ENCODE measurements at places on chromosomes 13 and 19. TPM values are rescaled to one million over a fixed set of nuclear protein-coding genes. Genes with fewer than 3 reads are reported as not detected.

The SMIM24 gene
- not detected for total RNA-seq

The SHISA7 gene
- not detected for total RNA-seq

The PSG2 gene
- 1.4 TPM for total RNA-seq

The KPNA3 gene
- total RNA-seq = 57.2 TPM

The NPAS1 gene
- total RNA-seq = 12.8 TPM

The ADGRE1 gene
- total RNA-seq = not detected

The IFI30 gene
- 11.3 TPM for total RNA-seq

The PDX1 gene
- not detected for total RNA-seq

The SERP2 gene
- total RNA-seq = 2.0 TPM

The MAMSTR gene
- 3.1 TPM for total RNA-seq

The ZNF93 gene
- total RNA-seq = 4.1 TPM

The LGALS4 gene
- not detected for total RNA-seq

GRCh38 chr19:42553292-42554045 is 25.2 kb upstream of the CEACAM1 start:
- H3K27ac ChIP-seq = no peak overlapping the region
- H3K36me3 ChIP-seq = peaks cover 16% of the 10 kb centered on the region
- peak; percentile 79 for DNase-seq
- H3K4me1 ChIP-seq = no peaks in the 10 kb centered on the region

DNA sequence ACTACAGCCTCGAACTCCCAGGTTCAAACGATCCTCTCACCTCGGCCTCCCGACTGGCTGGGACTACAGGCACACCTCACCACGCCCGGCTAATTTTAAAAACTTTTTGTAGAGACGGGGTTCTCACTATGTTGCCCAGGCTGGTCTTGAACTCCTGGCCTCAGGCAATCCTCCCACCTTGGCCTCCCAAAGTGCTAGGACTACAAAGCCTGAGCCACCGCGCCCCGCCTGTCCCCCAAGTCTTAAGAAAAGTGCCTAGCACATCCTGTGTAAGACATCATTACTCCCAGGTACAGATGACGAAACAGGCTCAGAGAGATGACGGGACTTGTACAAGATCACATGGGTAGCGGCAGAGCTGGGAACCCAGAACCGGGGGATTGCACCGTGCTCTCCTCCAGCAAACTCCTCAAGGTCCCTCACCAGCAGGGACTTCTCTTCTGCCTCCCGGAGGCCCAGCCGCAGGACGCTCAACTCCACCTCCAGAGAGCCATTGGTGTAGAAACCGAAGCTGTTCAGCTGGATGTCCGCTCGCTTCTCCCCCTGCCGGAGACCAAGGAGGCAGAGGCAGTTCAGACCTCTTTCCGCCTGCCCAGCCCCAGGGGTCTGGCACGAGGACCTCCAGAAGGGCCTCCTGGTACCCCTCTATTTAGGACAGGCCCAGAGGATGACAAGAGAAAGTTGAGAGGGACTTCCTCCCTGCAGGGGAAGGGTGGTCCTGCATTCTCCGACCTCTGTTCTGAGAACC is 1.0 kb downstream of the GPR108 start:
- H3K4me3 ChIP-seq = peak overlapping the region; percentile 99
- peaks cover 7% of the 10 kb centered on the region for H3K36me3 ChIP-seq
- H3K27ac ChIP-seq = peak overlapping the region; percentile 85
- H3K27me3 ChIP-seq = no peaks in the 10 kb centered on the region

DNA sequence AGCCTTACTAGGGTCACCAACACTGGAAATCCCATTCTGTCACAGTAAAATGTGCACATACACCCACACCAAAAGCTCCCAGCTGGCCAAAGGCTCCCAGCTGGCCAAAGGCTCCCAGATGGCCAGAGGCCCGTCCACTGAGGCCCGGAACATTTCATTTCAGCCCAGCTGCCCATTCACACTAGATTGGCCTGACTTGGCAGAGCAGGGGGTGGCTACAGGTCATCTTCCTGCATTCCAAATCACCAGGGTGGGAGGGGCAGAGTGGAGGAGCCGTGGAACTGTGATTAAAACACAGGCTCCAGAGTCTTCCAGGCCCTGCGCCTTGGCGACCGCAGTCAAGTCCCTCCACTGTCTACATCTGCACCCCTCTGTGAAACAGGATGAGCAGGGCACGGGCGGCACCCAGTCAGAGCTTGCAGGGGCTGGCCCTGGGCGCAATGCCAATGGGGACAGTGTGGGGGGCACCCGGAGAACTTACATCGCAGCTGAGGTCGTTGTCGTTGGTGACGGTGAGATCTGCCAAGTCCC is 10.1 kb upstream of the PRKD2 start:
- DNase-seq = no peak
- H3K27me3 ChIP-seq = peaks cover 1% of the 10 kb centered on the region
- H3K36me3 ChIP-seq = peaks cover 22% of the 10 kb centered on the region

- peak overlapping the region; percentile 3 for H3K27ac ChIP-seq
- DNase-seq = peak; percentile 46
- H3K4me3 ChIP-seq = no peak overlapping the region
- H3K27me3 ChIP-seq = peaks cover 1% of the 10 kb centered on the region
- peaks cover 4% of the 10 kb centered on the region for H3K36me3 ChIP-seq
- H3K4me1 ChIP-seq = peaks cover 58% of the 10 kb centered on the region
Measured at GRCh38 chr13:34035676-34036325, 217.9 kb downstream of the RFC3 start.

- H3K27ac ChIP-seq = no peak overlapping the region
- no peak for DNase-seq
- H3K36me3 ChIP-seq = peaks cover 4% of the 10 kb centered on the region
Measured at GRCh38 chr19:7931221-7932061, 5.5 kb upstream of the CTXN1 start.

DNA sequence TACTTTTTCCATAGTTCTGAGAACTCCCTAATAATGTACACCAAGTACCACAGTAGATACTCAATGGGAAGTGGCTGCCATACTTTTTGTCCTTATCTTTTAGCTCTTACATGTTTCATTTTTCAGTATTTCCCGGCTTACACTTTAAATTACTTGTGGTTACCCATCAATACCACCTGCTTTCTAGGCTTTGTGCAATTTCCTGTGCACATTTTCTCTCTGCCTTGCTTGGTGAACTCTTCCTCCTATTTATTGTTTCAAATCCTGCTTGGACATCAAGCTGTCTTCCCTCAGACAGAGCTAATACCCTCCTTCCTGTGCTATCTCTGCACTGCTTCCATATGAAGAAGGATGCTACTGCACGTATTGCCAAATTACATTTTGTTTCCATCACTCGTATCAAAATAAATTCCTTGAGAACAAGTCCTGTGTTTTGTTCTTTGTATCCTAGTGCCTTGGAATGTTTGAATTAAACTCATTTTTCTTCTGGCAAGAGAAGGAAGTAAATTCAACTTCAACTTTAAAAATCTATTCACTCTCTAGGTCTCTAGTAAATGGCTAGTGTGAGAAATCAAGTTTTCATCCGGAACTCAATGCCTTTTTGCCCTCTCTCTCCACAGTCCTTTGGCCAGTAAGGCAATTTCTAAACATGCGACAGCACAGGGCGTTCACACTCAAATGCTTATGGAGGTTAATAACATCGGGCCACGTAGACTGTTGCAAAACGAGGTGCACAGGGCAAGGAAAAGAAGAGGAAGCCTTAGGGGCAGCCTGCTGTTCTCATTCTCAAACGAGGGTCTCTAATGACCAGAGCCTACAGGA is 5.6 kb downstream of the ZAR1L start:
- no peaks in the 10 kb centered on the region for H3K36me3 ChIP-seq
- H3K27me3 ChIP-seq = peaks cover 4% of the 10 kb centered on the region
- H3K4me1 ChIP-seq = peaks cover 16% of the 10 kb centered on the region
- H3K4me3 ChIP-seq = peak overlapping the region; percentile 52
- DNase-seq = no peak

DNA sequence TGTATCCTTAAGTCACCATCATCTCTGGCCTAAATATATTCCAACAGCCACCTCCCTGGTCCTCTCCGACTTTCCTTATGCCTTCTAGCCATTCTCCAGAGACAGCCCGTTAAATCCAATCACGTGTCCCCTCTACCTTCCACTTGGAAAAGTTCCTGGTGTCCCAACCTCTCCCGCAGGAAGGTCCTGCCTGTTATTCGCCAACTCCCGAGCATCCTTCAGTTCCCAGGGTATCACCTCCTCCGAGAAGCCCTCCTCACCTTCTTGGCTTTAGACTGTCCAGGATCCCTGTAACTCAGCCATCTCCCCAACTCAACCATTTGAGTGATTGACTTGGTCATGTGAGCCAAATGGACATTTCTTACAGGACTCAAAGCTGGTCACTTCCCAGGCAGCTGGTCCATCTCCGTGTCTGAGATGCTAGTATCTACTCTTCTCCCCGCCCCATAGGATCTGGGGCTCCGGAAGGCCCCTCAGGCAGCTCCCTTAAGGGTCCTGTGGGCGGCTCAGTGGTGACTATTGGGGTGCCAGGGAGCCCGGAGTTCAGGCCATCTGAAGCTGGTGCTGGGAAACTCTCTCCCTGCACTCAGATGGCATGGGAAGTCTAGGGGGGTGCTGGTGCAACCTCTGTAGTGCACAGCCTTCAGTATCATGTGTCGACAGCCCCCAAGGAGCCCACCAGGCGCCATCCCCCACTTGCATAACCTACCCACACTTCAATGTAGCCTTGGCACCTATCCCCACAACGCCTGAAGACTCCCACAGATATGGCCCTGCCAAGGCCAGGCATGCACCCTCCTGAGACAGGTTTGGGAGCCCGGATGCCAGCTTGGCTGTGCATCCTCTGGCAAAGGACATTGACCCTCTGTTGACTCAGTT is 27.9 kb upstream of the NANOS3 start:
- DNase-seq = no peak
- H3K4me1 ChIP-seq = peaks cover 70% of the 10 kb centered on the region
- peak overlapping the region; percentile 100 for H3K27ac ChIP-seq
- H3K36me3 ChIP-seq = no peaks in the 10 kb centered on the region

- H3K27me3 ChIP-seq = peaks cover 7% of the 10 kb centered on the region
- peaks cover 7% of the 10 kb centered on the region for H3K36me3 ChIP-seq
- peak; percentile 23 for DNase-seq
- H3K4me1 ChIP-seq = peaks cover 46% of the 10 kb centered on the region
- peak overlapping the region; percentile 18 for H3K4me3 ChIP-seq
Measured at GRCh38 chr13:44906713-44907112, 82.6 kb downstream of the NUFIP1 start.

DNA sequence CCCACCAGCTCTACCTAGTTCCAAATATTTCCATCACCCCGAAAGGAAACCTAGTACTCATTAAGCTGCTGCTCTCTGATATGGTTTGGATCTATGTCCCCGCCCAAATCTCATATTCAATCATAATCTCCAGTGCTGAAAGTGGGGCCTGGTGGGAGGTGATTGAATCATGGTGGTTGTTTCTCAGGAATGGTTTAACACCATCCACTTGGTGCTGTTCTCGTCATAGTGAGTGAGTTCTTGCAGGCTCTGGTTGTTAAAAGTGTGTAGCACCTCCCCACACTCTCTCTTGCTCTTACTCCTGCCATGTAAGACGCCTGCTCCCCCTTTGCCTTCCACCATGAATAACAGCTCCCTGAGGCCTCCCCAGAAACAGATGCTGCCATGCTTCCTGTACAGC is 43.4 kb upstream of the MED4 start:
- no peak for DNase-seq
- H3K27ac ChIP-seq = no peak overlapping the region
- peaks cover 24% of the 10 kb centered on the region for H3K27me3 ChIP-seq
- H3K4me1 ChIP-seq = no peaks in the 10 kb centered on the region
- no peak overlapping the region for H3K4me3 ChIP-seq

GRCh38 chr19:48994035-48994386 is 324 bp downstream of the RUVBL2 start:
- H3K36me3 ChIP-seq = peaks cover 24% of the 10 kb centered on the region
- H3K27ac ChIP-seq = peak overlapping the region; percentile 95
- peaks cover 38% of the 10 kb centered on the region for H3K4me1 ChIP-seq
- H3K4me3 ChIP-seq = peak overlapping the region; percentile 99
- no peak for DNase-seq

DNA sequence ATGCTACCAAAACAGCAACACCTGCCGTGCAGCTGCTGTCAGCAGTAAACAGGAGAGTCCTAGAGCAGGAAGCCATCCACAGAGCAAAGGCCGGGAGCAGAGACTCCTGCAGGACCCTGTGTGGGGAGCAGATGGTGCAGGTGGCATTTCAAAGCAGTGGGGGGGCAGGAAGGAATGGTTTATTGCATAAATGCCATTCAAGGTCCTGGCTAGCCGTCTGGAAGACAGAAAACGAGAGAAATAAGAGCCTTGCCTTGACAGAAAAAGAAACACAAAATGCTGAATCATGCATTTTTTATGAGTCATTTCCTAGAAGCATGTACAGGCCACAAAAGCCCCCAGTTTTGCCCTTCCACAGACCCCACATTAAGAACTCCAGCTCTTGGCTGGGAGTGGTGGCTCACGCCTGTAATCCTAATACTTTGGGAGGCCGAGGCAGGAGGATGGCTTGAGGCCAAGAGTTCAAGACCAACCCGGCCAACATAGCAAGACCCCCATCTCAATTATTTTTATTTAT is 5.4 kb downstream of the RSPH6A start:
- H3K36me3 ChIP-seq = peaks cover 12% of the 10 kb centered on the region
- H3K4me3 ChIP-seq = peak overlapping the region; percentile 40
- H3K27ac ChIP-seq = peak overlapping the region; percentile 89
- H3K27me3 ChIP-seq = peaks cover 3% of the 10 kb centered on the region
- peak; percentile 60 for DNase-seq
- H3K4me1 ChIP-seq = peaks cover 30% of the 10 kb centered on the region

DNA sequence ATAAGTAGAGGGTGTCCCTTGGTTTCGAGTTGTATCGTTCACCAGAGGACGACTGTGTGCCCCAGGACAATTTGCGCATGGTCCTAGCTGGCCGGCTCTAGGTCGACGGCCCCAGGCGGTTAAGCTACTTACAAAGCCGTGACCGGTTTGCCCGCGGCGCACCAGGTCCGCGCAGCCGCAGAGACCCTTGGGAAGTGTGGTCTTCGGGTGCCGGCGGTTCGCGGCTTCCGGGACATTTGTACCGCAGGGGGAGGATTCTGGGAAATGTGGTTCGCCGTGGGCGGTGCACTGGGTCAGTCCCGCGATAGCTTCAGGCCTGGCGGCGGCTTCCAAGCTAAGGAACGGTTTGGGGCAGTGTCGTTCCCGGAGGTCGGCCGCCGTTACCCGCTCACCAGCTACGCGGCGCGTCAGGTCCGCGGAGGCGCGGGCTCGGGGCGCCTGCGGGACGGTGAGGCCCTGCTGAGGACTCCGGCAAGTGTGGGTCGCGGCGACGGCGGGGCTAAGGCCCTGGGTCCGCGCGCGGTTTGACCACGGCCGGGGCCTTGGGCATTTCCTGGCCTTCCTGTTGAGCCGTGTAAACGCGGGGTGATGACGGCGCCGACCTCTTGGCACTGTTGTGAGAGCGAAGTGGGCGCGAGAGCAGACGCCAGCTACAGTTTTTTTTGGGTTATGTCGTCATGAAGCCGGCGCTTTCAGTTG is at the start of gene ZNF302:
Gene ZNF302, plus strand, starts transcription at position 293 of the 699 bp plus-strand sequence. CDS start 1,127 bp downstream, outside the sequence.
- H3K27ac ChIP-seq = peak within 1 kb of the TSS; percentile 99
- peak; percentile 96 for DNase-seq
- H3K4me1 ChIP-seq = peaks cover 31% of the 10 kb centered on the region
- peak within 1 kb of the TSS; percentile 98 for H3K4me3 ChIP-seq
- H3K36me3 ChIP-seq = peaks cover 59% of the 10 kb centered on the region

GRCh38 chr13:110869805-110870706 is 44.8 kb downstream of the ANKRD10 start:
- H3K27me3 ChIP-seq = peaks cover 3% of the 10 kb centered on the region
- H3K36me3 ChIP-seq = peaks cover 5% of the 10 kb centered on the region
- peaks cover 27% of the 10 kb centered on the region for H3K4me1 ChIP-seq
- peak overlapping the region; percentile 88 for H3K4me3 ChIP-seq
- peak; percentile 100 for DNase-seq
- peak overlapping the region; percentile 99 for H3K27ac ChIP-seq

GRCh38 chr19:7434391-7434790 is 54.4 kb downstream of the PEX11G start:
- no peaks in the 10 kb centered on the region for H3K36me3 ChIP-seq
- no peaks in the 10 kb centered on the region for H3K27me3 ChIP-seq
- H3K4me1 ChIP-seq = peaks cover 13% of the 10 kb centered on the region
- H3K27ac ChIP-seq = no peak overlapping the region
- H3K4me3 ChIP-seq = no peak overlapping the region
